ENCODE measurements at places on chromosomes 12 and 14.

- no peak for DNase-seq
These were observed 55.3 kb downstream of the DICER1 start for GRCh38 chr14:95101736-95102679.

- DNase-seq = no peak
These were observed 136.7 kb upstream of the FBXO33 start for GRCh38 chr14:39568809-39569538.

DNA sequence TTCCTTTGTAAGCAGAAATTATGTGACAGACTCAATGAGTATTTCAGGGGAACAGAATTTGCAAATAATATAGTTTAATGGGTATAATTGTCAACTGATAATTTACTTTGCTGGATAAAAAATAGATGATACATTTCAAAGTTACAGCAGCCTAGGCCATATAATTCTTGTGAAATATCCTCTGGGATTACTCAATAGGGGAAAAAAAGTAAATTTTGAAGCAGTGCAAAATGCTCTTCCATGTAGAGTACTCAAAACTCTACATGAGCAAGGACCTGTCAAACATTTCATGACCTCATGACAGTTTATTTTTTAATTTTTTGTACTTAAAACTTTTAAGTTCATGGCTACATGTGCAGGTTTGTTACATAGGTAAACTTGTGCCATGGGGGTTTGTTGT lies 163.3 kb downstream of the DACT1 start:
- no peak for DNase-seq

GRCh38 chr12:27083861-27084394 lies 1.6 kb upstream of the C12orf71 start:
- DNase-seq = no peak

- no peak for DNase-seq
These were observed 21.7 kb downstream of the AICDA start for GRCh38 chr12:8590842-8591545.
